ENCODE measurements at places on chromosomes 3 and 15. TPM values are rescaled to one million over a fixed set of nuclear protein-coding genes. Genes with fewer than 3 reads are reported as not detected.

The PPM1L gene
- 0.51 TPM for total RNA-seq

DNA sequence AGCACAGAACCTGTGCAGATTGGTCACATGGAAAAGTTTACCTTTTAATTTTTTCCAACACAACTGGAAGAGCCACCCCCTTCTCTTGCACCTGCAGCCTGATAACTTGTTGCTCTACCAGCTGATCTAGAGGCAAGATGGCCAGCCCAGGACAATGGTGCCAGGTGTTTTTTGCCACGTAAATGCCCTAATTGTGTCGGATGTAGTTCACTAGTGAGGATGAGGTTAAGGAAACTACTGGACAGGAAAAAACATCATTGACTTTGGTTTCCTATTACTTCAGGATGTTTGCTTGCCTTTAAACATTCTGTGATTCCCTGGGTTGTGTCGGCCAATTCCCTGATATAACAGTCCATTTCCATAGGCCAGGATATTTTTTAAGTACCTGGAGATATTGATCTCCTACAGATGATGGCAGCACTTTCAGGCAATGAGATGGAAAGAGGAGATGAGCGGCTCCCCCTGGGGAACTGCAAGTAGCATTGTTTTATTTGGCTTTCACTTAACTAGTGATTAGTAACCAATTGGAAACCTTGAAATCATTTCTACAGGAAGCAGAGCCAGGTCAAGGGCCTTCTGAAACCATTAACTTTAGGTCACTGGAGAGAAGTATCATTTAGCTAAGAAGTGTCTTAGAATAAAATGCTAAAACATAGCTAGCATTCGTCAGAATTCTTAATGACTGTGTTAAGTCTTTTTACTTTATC lies 72.5 kb downstream of the OSBPL10 start:
- DNase-seq, result peak; percentile 78

GRCh38 chr3:184506561-184506991 lies 55.0 kb upstream of the EPHB3 start:
- peak; percentile 47 for DNase-seq

The PLCL2 gene
- 10.7 TPM for total RNA-seq

The ACKR2 gene
- 3.5 TPM for total RNA-seq

DNA sequence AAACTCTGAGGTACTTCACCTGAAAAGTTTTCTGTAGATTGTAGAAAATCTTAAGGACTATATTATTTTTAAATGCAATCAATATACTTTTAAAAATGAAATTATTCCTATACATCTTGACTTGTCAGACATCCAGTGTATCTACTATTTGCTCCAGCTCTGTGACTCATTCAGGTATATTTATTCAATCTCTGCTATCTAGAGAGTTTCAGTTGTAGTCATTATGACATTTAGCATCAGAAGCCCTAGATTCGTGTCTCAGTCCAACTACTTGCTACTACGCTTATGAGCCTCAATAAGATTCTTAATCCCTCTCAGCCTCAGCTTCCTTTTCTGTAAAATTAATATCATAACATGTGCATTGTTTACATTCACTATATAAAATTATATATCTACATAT lies 22.3 kb upstream of the EIF1B start:
- no peak for DNase-seq

The GOLGA6B gene
- not detected for total RNA-seq

Data from dermis microvascular lymphatic vessel endothelial cell (primary cell).